ENCODE measurements at places on chromosomes 5 and 9.

GRCh38 chr5:26031481-26031880 lies 1006.9 kb downstream of the CDH9 start:
- no peak for DNase-seq

DNA sequence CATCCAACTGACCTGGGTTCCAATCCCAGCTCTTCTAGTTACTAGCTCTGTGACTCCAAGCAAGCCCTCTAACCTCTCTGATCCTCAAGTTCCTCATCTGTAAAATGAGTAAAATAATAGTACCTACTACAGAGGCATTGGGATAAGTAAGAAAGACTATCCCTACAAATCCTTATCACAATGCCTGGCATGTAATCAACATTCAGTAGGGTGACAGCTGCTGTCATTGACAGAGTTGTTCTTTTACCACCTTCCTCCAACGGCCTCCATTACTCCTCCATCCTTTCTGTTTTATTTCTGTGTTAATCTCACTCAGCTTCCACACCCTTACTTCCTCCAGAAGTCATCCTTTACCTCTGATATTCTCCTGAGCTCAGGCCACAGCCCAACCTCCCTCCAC lies 40.4 kb downstream of the FGF1 start:
- no peak for DNase-seq

GRCh38 chr9:71886015-71886414 lies 25.0 kb downstream of the ABHD17B start:
- DNase-seq: no peak

DNA sequence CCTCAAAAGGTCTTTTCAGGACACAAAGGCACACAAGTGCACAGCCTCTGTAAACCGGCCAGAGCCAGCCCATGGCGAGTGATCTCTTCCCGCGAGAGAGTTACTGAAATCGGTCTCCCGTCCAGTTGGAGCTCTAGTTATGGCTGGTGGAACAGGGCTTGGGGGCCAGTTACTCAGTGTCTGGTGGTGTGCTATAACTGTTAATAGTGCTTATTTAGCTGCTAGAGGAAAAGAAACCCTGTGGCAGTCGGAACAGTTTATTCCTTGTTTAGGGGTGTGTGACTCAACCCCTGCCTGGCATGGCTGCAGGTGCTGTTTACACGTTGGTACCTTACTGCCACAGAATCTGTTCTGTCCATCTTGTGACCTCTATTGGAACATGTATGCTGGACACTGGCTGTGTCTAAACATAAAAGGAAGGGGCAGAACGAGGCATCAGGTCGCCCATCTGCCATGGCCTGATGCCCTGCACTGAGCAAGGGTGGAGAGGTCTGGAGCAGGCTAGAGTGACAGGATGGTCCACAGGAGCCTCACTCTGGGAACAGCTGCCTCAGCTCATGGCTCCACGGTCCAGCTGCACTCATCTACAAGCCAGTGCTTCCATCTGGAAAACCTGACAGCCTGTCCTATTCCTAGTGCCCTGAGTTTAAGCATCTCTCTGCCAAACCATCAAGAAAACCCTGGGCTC lies 49.6 kb upstream of the SIMC1 start:
- DNase-seq: no peak

DNA sequence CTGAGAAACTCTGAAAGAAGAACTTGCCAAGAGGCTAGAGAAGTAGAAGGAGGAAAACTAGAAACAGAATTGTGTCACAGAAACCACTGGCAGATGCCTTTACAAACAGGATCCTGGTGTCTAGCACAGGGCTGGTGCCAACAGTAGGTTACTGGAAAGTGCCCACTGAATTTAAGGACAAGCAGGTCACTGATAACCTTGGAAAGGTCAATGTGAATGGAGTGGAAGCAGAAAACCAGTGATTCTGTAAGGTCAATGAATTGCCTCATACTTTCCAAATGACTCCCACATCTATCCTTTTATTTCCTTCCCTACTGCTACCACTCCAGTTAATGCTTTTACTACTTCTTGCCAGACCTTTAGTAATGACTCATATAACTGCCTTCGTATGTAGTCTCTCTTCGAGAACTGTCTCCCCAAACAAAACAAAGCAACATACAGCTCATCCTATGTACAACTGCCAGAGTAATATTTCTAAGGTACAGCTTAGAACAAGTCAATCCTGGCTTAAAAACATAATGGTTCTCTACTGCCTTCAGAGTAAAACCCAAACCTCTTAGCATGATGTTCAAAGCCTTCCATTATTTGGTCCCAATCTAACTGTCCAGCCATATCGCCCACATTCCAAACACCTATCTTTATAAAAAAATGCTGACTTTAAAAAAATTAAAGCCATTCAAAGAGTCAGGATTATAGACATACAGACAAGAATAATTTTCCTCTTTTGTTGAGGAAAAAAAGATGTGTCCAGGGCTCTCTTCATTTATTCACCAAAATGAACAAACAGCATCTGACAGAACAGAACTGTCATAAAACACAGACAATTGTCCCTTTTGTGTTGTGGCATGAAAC lies 52.5 kb downstream of the NR3C1 start:
- no peak for DNase-seq

DNA sequence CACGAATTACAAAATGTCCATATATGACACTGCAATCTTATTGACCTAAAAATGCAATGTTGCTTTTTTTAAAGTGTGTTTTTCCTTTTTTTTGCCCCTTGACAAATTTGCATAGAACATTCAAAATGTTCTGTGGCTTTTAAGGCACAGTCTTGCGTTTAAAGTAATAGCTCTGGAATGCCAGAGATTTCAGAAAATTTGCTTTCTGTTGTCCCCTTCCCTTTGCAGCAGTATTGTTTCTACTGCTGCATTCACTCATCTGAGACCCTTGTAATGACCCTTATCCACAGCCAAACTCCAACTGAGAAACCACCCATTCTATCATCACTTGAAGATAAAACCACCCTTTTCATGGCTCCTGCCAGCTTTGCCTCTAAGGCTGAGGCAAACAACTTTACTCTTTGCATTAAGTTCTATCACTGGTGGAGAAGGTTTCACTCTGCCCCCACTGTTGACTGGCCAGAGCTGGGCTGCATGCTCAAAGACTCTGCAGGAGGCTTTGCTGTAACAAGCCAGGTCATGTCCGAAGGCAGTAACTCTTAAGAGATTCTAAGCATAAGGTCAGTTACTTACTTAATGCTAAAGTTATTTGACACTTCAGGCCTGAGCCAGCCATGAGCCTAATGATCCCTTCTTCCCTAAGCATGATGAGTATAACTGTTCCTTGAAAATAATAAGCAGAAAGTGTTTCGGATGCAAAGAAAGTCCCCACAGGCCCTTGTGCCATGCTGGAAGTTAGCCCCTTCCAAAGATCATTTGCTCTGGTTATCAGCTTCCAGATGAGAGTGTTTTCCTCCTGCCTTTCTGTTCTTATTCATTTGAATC lies 101.9 kb downstream of the CD180 start:
- DNase-seq: no peak

DNA sequence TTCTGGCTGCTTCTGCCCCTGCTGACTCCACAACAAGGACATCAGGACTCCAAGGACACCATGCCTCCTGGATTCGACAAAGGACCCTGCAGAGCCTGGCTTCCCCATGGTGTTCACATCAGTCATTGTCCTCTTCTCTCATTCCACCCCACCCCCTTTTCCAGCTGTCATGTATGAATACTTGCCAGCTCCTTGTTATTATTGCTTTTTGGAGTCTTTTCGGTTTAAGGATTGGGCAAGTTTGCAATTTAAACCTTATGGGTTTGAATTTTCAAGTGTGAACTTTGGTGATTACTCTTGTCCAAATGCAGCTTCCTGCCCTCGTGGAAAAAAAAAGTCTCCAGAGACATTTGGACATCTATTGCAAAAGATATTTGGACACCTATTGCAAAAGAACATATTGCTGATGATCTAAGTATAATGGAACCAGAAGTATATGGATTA lies 14.2 kb upstream of the LVRN start:
- no peak for DNase-seq

- no peak for DNase-seq
Observed at GRCh38 chr9:136899196-136899595, 12.9 kb downstream of the TRAF2 start.

DNA sequence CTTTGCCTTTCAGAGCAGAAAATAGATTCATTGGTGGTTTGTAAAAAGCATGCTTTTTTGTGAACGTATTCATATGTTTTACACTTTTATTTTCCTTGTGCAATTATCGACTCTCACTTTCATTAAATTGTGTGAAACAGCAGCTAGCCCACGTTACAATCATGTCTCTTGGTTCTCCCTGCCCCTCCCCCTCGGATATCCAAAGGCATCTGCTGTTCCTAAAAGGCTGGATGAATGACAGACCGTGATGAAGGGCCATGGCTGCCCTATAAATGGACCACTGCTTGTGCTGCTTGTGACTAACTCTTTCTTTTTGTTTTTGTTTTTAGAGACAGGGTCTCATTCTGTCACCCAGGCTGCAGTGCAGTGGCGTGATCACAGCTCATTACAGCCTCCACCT lies 17.0 kb upstream of the SEMA4D start:
- DNase-seq: no peak

- DNase-seq: no peak
Observed at GRCh38 chr5:103256178-103256577, 2.4 kb upstream of the MACIR start.

- DNase-seq: peak; percentile 21
Observed at GRCh38 chr5:9284781-9285307, 261.0 kb downstream of the SEMA5A start.

GRCh38 chr5:33675958-33676464 lies 215.8 kb downstream of the ADAMTS12 start:
- DNase-seq: no peak

- DNase-seq: no peak
Observed at GRCh38 chr9:82418334-82418733, 429.8 kb downstream of the SPATA31D1 start.

DNA sequence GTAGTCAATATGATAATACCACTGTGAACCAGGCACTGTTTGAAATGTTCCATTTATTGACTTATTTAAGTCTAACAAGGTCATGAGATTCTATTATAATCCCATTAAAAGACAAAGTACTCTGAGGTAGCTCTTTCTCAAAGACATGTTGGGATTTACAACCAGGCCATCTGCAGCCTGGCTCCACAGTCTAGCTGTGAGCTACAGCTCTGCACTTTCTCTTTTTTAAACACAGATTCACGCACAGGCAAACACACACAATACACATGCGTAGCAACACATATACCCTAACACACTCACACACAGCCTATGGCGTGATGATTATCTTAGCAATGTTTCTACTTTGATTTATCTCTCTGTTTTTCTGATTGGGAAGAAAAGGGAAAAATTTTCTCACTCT lies 174.3 kb downstream of the PRR16 start:
- no peak for DNase-seq

DNA sequence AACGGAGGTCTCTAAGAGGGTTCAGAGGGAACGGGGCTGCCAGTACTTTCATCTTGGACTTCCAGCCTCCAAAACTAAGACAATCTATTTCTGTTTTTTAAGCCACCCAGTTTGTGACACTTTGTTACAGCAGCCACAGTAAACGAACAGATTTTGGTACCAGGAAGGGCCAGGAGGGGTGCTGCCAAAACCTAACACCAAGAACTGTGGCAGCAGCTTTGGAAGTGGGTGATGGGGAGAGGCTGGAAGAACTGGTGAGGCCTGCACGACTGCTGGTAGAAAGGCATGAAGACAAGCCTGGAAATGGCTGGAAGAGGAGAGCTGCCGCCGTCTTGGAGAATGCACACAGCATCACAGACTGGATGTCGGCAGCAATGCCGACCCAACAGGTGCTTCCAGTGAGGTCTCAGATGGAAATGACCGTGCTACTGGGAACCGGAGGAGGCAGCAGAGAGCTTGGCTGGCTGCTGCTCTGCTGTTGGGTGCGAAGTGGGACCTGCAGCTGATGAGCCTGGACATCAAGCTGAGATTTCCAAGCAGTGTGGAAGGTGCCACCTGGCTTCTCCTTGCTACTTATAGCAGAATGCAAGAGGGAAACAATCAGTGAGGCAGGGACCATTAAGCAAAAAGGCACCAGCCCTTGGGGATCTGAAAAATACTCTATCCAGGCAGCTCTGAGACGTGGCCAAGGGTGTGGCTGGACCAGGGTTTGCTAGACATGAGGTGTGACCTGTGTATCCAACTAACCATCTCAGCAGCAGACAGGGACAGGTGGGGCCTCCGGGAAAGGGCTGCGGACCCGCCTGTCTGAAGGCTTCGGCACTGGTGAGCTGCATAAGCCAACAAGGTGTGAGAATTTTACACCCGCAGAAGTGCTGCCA lies 4.7 kb upstream of the TMEM210 start:
- no peak for DNase-seq

DNA sequence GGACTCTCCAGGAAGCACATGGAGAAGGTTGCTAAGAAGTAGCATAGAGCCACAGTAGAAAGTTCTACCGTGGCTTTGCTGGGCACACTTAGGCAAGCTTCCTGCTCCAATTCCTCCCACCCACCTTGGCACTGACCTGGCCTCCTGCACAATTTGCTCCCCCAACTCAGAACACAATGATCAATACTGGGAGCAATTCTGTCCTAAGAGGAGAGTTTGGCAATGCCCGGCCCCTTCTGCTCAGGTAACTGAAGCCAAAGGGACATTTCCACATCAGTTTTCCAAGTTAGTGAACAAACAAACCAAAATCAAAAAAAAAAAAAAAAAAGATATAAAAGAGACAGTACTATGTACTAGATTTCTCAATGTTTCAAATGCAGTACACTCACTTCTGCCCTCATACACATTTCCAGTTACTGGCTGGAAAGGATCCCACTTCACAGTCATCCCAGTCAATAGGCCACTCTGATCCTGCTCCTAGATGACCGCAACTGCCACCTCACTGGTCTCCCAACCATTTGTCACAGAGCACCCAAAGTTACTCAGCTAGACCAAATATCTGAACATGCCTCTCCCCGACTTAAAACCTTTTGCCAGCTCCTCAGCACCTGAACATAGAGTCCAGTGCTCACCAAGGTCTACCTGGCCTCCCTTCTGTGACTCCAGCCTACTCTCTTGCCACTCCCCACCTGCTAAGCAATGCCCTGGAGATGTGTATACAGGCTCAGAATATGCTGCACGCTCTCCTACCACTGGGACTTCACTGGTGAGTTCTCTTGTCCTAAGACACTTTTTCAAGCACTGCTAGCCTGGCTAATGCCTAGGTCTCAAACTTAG lies 21.3 kb downstream of the ABCA1 start:
- no peak for DNase-seq

DNA sequence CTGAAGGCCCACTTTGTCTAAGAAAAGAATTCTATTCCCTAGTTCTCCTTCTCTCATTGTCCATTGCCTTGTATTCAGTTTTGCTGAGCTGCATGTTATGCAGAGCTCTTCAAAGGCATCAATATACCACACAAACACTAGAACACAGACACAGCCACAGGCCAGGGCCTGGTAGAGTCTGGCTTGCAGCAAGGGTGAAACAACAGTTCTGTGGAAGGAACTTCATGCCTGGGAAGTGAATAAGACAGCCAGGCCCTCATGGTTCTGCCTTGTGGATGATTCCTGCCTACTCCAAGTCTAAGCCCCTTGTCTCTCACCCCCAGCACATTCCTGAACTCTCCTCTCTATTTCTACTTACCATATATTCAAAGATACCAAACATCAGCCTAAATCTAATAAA lies 30.8 kb downstream of the KLHL3 start:
- no peak for DNase-seq

DNA sequence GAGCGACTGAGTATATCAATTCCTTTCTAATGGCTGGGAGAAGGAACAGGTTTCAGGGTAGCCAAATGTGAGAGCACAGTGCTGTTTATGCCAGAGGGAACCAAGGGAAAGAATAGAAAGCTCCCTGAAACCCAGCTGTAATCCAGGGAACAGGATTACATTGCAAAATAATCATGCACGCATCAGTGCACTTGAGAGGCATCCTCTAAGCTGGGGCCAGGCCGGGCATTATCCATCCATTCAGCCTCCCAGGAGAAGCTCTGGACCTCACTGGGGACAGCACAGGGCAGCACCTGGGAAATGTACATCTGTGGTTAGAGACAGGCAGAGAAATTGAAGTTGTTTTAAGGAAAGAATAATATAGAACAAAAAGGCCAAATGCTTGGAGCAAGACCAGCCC lies 72.7 kb downstream of the MTRR start:
- no peak for DNase-seq

Measured in spinal cord (tissue), 10 donors.